Activated CD4-positive, alpha-beta T cell treated with anti-CD3 and anti-CD28 coated beads for 4 hours (primary cell): ENCODE measurements at places on chromosomes 16 and 17.

DNA sequence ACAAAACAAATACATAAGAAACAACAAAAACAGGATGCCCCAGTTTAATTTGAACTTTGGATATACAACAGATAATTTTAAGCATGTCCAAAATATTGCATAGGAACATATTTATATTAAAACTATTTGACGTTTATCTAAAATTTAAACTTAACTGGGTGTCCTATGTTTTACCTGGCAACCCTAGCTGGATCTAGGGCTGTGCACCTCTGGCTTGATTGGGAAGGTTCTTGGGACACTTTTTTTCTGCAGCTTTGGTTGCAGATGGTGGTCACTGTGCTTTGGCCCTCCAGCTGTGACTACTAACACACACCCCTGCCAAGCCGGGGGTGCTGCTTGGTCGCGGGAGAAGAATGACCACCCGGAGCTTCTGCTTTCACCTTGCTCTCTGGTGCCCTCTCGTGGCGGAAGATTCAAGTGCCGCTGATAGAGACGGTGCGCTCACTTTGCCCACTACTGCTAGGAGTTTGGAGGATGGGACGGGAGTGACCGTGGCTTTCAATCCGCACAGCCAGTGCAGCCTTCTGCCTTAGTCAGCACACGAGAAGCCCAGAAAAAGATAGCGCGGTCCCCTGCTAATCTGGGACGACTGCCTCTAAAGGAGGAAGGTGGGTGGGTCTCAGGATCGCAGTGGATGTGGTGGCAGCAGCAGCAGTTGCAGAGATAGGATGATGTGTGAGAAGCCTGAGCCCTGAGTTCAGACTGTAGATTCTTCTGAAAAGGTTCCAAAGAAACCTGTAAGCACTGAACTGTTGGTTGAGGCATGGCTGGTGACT is 6.7 kb downstream of the SPACA3 start:
- peak; percentile 56 for DNase-seq

- DNase-seq = no peak
Measured at GRCh38 chr16:72961863-72962262, 86.1 kb downstream of the ZFHX3 start.

- DNase-seq = no peak
Measured at GRCh38 chr17:28843816-28844148, 1.2 kb upstream of the FAM222B start.

GRCh38 chr17:80523054-80523744 is 21.4 kb upstream of the RPTOR start:
- no peak for DNase-seq

DNA sequence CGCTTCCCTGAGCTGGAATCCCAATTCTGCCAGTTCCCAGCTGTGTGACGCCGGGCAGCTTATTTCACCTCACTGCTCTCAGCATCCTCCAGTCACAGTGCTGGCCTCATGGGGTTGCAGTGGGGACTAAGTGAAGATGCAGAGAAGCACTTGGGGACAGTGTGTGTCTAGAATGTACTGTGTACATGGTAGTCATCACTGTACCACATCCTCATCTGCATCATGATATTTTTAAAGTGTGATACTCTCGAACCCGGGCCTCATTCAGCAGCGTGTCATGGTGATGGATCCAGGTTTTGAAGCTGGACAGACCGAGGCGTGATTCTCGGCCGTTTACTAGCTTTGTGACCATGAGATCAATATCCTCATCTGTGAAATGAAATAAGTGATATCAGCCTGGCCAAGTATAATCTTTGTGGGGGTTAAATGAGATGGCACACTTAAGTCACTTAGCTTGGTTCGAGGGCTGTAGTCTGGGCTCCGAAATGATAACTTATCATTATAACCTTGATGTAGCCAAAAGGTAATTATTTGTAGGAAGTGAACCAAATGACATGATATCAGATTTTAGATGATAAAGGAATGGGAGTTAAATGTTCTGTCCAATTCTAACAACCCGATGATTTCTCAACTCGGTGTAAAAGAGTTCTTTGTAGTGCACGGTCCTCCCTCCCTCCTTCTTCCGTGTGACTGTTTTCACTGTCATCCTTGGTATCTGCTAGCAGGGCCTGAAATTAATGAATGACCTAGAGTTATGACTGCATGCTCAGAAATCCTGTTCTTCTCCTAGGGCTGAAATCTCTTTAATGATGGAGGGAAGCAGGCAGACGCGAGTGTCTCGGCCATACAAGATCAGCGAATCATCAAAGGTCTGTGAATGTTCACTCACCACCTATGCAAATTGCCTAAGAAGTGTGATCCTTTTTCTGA is 2.0 kb downstream of the KLHL36 start:
- no peak for DNase-seq

- DNase-seq = no peak
Measured at GRCh38 chr16:85825326-85825725, 25.8 kb downstream of the COX4I1 start.

DNA sequence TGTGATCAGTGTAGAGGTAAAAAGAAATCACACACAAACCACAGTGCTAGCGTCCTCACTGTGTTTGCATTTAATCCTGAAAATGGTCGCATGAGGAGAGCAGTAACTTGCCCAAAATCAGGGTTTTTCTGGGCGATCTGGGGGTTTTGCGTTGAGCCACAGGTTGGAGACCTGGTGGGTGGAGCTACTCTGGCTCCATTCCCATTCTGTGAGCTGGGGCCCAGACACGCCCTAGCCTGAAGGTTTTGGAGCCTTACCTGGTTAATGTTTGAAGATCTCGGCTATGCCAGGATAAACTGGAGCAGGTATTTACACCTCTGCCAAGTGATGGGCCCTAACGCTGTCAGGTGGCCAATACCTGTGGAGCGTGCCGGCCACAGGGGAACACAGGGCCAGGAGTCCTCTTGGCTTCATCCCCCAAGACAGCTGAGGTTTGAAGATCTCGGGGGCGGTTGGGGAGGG is 48.4 kb downstream of the MPRIP start:
- DNase-seq = no peak

GRCh38 chr17:40623419-40624210 is 24.0 kb downstream of the SMARCE1 start:
- DNase-seq = no peak

DNA sequence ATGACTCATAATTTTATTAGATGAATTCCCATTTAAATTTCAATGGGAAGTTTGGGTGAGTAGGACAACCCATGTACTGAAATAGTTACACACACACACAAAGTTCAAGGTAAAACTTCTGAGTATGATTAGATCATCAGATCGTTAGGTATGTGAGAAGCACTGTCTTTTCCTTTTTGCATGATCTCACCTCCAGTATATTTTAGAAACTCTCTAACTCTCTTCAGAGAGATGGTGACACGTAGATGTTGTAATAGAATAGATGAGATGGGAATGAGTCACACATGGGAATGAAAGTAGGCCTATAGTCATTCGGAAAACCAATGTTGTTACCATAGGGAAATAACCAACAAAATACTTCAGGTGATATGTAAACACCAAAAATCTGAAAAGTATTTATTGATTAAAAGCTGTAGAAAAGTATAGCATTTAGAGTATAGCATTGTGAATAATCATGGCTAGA is 22.2 kb downstream of the KRT23 start:
- no peak for DNase-seq

- no peak for DNase-seq
Measured at GRCh38 chr16:88976366-88977017, 515 bp downstream of the CBFA2T3 start.

DNA sequence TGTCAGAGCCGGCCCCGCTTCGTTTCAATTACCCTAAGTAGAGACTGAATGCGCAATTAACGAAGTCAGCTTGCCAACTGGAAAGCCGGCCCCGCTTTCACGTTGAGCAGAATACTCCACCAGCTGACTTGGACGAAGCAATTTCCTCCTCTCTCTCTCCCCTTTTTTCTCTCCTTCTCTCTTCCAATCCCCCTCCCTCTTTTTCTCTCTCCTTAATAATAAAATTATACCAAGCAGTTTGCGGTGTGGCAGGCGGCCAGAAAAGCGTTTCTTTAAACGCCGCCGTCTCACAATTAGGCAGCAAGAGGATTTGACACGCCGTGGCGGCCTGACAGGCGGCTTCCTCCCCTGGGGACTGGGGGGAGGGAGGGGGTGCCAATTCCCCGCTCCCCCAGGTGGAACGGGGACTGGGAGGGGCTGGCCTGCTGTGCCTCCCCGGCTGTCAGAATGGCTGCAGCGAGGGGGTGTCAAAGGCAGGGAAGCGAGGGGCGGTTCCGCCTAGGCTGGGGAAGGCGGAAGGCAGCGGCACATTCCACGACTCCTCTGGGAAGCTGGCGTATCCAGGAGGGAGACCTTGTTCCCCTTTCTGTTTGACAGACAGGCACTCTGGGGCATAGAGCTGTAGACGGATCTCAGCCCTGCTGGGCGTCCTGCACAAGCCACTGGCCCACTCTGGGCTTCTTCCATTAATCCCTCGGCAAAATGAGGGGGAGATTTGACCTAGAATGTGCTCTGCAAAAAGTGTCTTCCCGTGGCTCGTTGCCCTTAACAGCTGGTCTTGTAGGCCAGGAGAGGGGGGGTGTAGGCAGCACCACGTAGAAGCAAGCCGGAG is 52.7 kb downstream of the SREBF1 start:
- peak; percentile 20 for DNase-seq

GRCh38 chr17:19374136-19374535 is 4.2 kb upstream of the MAPK7 start:
- no peak for DNase-seq

GRCh38 chr17:8757189-8757588 is 1.2 kb downstream of the SPDYE4 start:
- no peak for DNase-seq

DNA sequence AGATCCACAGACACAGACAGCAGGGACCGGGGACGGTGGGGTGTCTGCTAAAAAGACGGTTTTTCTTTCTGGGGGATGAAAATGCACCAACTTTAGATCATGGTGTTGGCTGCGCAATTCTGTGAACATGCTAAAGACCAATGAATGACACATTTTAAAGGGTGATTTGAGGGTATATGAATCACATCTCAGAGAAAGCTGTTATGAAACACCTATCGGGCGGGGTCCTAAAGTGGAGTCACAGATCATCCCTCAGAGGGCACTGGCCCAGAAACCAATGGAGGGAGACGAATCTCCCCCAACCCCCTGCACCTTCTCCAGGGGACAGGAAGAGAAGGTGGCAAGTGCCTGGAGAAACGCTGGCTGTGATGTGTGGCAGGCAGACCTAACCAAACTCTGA is 26.0 kb downstream of the KLHDC4 start:
- DNase-seq = no peak

- no peak for DNase-seq
Measured at GRCh38 chr16:14491861-14492529, 138.1 kb downstream of the PARN start.

DNA sequence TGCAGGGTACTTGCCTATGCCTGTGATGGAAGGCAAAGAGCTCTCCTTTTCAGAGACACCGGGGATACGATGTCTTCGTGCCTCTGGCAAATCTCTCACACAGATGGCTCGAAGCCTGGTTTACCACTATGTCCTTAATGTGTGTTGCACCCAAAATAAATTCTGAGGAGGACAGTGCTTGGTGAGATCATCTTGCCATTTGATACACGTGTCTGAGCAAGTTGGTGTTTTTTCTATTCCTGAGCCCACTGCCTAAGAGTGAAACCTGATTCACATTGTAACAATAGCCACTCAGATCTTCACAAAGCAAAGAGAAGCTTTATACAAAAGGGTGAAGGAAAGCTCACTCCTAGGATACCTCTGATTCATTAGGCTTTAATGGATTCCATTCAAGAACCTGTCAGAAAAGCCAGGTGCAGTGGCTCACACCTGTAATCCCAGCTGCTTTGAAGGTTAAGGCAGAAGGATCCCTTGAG is 33.1 kb upstream of the AKAP1 start:
- no peak for DNase-seq

DNA sequence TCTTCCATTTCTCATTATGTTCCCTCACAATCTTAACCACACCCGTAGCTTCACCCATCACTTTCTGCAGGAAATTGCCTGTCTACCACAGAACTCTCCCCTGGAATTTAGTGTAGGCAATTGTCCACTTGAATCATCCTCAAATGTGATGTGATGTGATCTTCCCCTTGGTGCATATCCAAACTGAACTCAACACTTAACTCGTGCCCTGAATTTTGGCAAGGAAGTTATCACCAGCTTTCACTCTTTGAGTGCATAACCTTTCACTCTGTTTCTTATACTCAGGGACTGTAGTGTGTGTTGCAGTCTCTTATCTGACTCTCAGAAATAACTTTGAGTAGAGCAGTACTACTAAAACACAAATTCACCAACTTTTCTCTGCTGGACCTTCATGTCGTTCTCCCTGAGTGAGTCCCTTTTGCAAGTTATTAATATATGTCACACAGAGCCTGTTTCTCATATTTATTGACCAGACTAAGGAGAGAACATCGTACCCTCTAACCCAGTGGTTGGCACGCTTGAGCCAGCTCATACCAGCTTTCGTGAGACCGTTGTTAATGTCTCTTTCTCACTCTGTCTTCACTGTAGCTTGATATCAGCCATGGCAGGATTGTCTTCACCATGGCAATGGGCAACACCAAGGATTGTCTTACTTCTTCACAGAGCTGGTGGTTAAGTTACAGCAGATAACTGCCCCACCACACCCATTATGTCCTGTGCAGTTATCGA is 558.9 kb upstream of the HSBP1 start:
- no peak for DNase-seq
